ENCODE measurements at places on chromosomes 12 and 14.

GRCh38 chr14:90894241-90894640, 78.0 kb upstream of the TTC7B start:
- no peak for DNase-seq

- DNase-seq = no peak
Measured at GRCh38 chr12:104285740-104286515, 17.6 kb upstream of the EID3 start.

GRCh38 chr12:46523863-46524770, 151.5 kb upstream of the SLC38A2 start:
- peak; percentile 76 for DNase-seq

GRCh38 chr14:103030741-103031565, 26.4 kb downstream of the CDC42BPB start:
- DNase-seq = peak; percentile 42

DNA sequence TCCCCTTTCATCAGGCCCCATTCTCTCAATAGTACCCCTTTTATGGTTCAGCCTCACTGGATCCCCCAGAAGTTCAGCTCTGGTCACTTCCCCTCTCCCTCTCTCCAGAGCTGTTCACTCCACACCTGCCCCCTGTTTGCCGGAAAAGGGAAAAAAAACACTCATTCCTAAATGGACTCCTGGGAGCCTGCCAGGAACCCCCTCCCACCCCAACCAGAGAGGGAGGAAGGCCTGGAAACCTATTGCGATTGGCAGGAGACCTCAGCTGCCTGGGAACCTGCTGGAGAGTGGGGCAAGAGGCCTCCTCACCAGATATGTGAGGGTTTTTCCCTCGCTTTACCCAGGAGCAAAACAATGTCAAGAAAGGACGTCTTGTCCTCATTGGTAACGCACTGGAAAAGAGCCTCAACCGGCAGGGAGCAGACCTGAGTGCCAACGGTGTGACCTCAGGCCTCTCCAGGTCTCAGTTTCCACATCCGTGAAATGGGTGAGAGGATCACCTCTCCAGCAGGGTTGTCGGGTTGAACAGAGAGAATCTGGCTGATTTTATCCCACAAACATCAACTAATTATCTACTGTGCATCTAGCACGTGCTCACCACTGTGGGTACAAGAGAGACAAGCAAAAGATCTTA, 4.6 kb downstream of the DTX1 start:
- no peak for DNase-seq

DNA sequence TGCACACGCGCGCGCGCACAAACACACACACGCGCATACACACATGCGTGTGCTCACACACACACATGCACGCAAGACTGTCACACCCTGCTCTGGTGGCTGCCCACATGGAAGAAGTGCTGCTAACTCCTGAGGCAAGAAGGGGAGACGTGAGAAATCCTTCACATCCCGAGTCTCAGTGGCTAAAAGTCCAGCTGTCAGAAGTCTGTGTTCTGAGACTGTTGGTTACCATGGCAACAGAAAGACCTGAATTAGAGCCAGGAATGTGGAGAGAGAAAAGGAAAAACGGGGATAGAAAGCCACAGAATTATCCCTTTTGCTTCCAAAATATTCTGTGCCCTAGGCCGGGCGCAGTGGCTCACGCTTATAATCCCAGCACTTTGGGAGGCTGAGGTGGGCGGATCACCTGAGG, 71.2 kb downstream of the PPFIBP1 start:
- DNase-seq = no peak

GRCh38 chr14:21258005-21258888, 11.0 kb downstream of the HNRNPC start:
- no peak for DNase-seq

GRCh38 chr12:22229652-22230279, 104.7 kb downstream of the ST8SIA1 start:
- no peak for DNase-seq

DNA sequence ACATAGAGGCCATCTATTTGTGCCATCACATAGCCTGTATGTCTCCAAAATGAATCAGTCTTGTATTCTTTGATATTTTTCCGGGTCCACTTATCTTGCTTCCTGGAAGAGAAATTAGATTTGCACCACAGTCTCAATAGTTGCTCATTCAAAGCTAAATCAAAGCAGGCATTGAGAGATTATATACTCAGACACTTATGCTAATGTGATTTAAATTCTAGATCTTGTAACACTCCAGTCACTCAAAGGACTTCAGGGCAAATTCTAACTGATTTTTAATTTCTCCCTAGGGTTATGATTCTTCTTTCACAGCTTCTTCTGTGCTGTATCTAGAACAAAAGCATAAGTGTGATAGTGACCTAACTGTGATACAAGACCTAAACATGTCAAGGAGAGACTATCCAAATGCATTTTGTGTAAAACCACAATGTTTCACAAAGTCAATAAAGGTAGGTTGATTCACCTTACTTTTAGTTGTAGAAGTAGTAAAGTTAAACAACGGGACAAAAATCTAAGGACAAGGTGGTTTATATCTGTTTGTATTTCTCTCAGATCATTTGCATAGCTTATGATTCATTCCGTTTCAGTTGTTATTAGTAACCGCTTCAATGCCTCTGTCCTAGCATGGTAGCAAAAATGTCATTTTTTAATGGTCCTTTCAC, 26.8 kb downstream of the PLBD1 start:
- no peak for DNase-seq

- no peak for DNase-seq
Measured at GRCh38 chr12:94648578-94648977, 1.8 kb downstream of the TMCC3 start.

DNA sequence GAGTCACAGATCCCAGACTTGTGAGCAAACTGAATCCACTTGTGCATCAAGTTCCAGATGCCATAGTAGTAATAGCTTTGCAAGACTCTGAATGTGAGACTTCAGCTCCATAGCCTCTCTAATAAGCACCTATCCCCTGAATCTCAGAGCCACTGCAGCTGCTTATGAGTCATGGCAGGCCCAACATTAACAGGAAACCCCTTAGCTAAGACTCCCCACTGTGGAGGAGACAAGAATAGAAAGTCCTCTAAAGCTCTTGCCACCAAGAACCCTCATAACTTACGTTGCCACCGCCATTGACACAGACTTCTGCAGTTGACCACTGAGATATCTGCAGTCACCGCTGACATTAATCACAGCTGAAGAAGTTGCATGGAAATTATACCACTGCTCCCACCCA, 62.9 kb upstream of the PDE3A start:
- no peak for DNase-seq

DNA sequence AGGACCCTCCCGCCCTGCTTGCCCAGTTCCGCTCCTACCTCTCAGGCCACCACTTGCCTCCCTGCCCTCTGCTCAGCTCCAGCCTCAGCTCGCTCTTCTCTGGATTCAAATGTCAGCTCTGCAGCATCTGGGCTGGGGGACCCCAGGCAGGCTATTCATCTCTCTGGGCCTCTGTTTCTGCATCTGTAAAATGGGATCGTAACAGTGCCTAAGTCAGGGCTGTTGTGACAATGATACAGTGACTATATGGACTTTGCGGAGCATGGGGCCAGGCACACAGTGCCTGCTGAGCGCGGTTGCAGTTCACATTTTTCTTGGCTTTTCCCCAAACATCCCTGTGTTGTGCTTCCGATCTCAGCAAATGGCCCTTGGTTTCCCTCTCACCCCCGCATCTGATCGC, 2.8 kb downstream of the PHETA1 start:
- no peak for DNase-seq

- no peak for DNase-seq
Measured at GRCh38 chr14:81940651-81941050, 407.0 kb upstream of the SEL1L start.

DNA sequence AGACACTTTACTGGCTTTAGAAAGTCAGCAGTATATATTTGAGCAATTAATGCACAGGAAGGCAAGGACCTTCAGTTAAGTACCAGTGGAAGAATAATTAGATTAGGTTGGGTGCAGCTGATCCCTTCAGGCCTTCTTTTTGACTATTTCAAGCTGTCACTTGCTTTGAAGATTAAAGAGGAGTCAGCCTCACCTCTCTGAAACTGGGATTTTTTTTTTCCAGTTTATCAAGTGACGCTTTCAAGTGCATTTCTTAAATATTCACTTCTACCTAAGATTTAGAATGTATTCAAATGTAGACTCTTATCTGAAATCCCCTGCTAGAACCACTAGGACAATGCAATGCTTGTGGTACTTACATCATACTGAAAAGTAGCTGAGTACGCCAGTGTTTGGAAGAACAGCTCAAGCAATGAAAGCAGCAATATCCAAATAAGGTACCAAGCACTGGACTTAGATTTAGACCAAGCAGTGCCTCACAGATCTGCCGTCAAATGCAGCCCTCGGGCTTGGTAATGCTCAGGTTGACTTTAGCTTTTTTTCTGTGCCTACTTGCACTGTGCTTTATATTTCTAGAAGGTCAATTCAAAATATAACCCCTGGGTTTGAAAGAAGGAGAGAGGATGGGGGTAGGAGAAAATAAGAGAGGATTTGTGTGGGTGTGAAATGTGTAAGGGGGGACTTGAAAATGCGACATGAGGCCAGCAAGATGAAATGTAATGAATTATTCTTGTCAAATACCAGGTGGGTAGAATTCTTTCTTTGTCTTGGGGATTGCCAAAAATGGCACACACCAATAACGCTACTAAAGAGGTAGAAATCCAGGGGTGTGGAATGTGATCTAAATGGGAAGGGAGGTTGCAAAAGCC, 3.7 kb upstream of the FERMT2 start:
- no peak for DNase-seq

GRCh38 chr14:31945074-31945613, 132.0 kb upstream of the ARHGAP5 start:
- no peak for DNase-seq

- DNase-seq = no peak
Measured at GRCh38 chr12:108778053-108778452, 46.7 kb upstream of the CORO1C start.

GRCh38 chr12:127304751-127305725, 961.9 kb upstream of the TMEM132C start:
- DNase-seq = no peak

- DNase-seq = no peak
Measured at GRCh38 chr12:75505706-75506312, 5.6 kb downstream of the KRR1 start.

GRCh38 chr12:115440438-115440837, 756.5 kb upstream of the TBX3 start:
- peak; percentile 76 for DNase-seq

- DNase-seq = no peak
Measured at GRCh38 chr14:53982546-53982945, 25.9 kb upstream of the BMP4 start.

GRCh38 chr12:93299262-93299846, 78.4 kb upstream of the NUDT4 start:
- no peak for DNase-seq

GRCh38 chr12:48925304-48926011, at the start of gene FKBP11:
Gene FKBP11 (minus strand): TSS chr12:48925492. CDS start chr12:48925428, 64 bp downstream.
- DNase-seq = peak; percentile 68

- DNase-seq = no peak
Measured at GRCh38 chr12:54164387-54165145, 24.2 kb downstream of the SMUG1 start.

- DNase-seq = no peak
Measured at GRCh38 chr14:60905923-60906322, 75.0 kb downstream of the TRMT5 start.

GRCh38 chr12:45697371-45697770, 32.1 kb upstream of the ARID2 start:
- no peak for DNase-seq

DNA sequence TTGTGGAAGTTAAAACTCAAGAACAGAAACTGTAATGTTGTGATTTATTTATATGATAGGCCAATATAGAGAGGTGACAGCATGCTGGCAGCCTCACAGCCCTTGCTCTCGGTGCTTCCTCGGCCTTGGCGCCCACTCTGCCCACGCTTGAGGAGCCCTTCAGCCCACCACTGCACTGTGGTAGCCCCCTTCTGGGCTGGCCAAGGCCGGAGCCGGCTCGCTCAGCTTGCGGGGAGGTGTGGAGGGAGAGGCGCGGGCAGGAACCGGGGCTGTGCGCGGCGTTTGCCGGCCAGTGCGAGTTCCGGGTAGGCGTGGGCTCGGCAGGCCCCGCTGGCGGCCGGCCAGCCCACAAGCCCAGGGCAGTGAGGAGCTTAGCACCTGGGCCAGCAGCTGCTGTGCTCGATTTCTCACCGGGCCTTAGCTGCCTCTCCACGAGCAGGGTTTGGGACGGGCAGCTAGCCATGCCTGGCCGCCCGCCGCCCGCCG, 65.8 kb upstream of the SLC8A3 start:
- no peak for DNase-seq

- no peak for DNase-seq
Measured at GRCh38 chr12:69330475-69331473, 17.4 kb upstream of the LYZ start.

DNA sequence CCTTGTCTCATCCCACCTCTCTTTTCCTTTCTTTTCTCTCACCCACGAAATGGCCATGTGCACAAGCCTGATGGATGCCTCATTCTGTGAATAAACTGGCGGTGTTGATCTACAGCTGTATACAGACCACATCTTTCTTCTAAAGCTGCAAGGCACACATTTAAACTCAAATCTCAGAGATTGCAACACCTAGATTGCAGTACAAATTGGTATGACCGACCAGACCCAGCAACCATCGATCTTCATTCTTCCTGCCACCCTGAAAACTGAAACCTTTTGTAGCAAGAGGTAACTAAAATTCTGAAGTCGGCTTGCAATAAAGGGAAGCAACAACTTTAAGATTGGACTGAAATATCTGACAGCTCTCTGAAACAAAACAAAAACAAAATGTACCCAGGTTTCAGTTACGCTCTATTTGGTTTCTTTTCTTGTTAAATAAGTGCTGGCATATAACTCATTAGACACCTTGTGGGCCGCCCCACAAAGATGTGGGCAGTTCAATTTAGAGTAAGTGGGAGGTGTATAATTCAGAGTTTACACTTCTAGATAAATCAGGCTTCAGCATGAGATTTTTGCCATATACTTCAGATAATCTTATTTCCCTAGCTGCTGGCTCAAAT, 390.0 kb upstream of the NOVA1 start:
- no peak for DNase-seq

GRCh38 chr14:68285421-68286179, 466.0 kb downstream of the RAD51B start:
- DNase-seq = no peak

- no peak for DNase-seq
Measured at GRCh38 chr12:29486972-29487371, 10.5 kb downstream of the OVCH1 start.

- no peak for DNase-seq
Measured at GRCh38 chr14:68982581-68982980, 3.5 kb upstream of the ACTN1 start.

DNA sequence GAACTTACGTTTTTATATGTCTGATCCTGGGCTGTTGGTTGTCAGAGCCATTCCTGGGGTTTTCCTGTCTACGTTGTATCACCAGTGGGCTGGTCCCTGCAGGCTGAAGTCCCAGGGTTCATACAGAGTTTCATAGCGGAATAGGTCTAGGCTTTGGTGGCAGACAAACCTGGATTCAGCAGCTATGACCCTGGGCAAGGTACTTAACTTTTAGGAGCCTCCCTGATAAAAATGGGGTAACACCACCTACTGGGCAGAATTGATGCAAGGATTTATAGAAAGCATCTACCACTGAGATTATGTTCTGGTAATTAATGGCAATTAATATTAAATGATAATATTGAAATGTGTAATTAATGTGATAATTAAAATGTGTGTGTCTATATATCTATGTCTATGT, 141.2 kb downstream of the SYNE2 start:
- no peak for DNase-seq

Measured in RWPE2 (cell line).